ENCODE measurements at places on chromosomes 4 and X.

DNA sequence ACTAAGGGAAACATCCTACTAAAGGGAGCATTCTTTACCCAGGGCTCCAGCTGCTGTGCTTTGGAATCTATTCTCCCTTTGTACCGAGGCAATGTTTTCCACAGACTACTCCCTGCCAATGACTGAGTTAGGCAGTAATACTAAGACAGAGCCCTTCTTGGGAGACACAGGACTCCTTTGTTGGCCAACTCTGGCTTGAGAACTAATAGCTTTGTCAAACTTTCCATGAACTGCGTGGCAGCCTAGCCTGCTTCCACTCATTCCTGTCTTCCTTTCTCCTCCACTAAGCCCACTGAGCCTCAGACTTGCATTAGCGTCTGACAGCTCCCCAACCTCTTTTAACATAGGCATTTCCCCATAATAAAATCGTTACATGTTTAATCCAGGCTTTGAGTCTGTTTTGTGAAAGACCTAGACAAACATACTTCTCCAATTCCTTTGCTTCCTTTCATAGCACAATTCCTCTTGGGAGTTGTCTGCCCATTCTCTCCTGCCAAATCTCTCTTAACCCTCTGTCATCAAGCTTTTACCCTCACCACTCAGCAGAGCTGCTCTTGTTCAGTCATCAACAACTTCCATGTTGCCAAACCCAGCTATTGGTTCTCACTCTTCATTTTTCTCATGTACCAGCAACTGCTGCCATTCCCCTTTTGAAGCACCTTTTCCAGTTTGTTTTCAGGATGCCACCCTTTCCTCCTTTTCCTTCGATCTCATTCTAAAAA, 300.3 kb upstream of the IGFBP7 start:
- no peak for DNase-seq

DNA sequence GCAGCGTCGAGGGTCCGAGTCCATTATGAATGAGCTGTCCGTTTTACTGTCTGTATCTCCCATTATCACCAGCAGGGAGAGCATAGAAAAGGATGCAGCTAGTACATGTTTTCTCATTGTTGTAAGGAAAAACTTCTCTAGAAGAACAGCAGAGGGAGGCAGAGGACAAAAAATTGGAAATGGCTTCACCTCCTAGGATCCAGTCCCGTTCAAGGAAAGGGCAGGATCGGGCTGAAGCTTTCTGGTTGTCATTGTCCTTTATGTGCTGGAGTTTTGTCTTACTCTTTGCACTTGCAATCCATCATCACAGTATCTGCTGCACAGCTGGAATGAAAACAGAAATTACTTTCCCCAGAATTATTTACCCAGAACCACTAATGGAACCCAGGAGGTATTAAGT, 14.7 kb downstream of the NDP start:
- peak; percentile 4 for DNase-seq

- DNase-seq: no peak
Measured at GRCh38 chrX:129478516-129478915, 44.8 kb downstream of the SMARCA1 start.

- no peak for DNase-seq
Measured at GRCh38 chr4:142925161-142925560, 79.1 kb upstream of the INPP4B start.

GRCh38 chr4:156388826-156389225, 435.2 kb upstream of the CTSO start:
- no peak for DNase-seq

DNA sequence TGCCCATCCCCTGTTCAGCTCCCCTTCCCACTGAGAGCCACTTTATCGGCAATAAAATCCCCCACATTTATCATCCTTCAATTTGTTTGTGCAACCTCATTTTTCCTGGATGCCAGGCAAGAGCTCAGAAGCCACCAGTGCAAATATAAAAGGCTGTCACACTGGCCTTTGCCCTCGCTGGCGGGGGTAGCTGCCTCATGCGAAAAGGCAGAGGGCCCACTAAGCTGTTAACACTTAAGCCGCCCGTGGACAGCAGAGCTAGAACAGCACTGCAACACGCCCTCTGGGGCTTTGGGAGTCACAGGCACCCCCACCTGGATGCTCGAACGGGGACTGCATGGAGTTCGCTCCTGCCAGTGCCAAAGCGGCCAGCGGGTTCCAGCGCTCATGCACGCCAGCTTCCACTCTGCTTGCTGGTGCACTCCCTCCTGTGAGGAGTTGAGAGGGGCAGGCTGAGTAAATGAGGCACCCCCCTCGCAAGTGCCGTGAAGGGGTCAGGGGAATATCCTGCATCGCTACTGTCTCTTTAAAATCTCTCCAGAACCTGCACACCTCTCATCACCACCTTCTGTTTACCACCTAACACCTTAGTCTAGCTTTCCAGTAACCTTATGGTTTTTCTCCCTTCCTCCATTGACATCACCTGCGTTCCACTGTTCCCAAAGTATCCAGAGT, 99.5 kb downstream of the SORBS2 start:
- no peak for DNase-seq

DNA sequence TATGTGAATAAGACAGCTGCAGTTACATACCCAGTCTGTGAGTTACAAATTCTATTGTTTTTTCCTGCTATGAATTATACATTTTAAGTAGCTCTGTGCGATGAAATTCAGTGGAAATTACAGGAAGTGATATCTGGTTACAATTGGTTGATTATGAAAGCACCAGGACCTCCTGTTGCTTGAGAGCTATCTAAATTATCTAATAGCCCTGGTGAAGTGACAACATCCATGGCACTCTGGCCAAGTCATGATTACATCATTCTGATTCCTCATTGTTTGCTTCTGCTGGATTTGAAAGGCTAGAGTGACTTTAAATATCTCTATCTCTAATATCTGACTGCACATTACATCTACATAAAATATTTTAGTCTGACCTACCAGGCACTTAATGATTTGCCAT, 515.0 kb downstream of the CFAP47 start:
- no peak for DNase-seq

- no peak for DNase-seq
Measured at GRCh38 chr4:182640932-182641331, 276.3 kb downstream of the DCTD start.
